NCI-H524 treated with DMSO at 0.1 percent for 48 hours (cell line): ENCODE measurements at places on chromosomes 5 and 9.

DNA sequence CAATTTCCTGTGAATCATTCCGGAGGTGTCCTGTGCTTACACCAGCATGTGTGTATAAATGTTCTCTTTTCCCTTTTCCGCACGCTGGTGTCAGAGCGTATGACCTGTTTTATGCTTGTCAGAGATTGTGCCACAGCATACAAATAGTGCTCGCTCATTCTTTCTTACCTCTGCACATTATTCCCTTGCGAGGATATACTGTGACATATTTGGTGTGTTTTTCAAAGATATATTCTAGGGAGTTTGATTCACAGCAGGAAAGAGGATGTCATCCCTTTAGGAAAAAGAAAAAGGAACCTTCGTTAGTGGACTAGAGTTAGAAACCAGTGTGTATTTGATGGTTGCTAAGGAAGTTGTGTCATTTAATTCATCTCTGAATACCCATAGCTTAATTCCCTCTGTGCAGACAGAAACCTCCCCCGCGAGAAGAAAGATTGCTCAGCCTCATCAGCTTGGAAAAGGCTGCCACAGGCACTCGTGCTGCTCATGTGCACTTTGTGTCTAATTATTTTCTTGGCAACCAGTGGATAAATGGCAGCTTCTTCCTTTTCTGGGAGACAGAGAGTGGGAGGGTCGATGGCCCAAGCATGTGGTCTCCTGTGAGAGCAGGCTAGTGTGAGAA is 14.7 kb upstream of the CCIN start:
- DNase-seq = no peak

DNA sequence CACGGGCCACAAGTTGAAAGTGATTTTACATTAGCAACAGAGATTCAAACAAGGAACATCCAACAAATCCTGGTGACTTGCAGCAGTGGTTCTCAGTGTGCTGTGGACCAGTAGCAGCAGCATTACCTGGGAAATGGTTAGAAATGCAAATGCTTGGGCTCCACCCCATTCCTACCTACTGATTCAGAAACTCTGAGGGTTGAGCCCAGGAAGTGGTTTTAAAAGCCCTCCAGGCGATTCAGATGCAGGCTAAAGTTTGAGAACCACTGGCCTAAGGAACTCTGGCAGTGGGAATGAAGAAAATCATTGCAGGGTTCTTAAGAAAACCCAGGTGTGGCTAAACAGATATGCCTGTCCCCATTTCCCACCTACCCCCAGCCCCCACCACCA is 398.8 kb downstream of the ENC1 start:
- DNase-seq = no peak

GRCh38 chr5:93941897-93942296 is 200.5 kb upstream of the POU5F2 start:
- DNase-seq = no peak

DNA sequence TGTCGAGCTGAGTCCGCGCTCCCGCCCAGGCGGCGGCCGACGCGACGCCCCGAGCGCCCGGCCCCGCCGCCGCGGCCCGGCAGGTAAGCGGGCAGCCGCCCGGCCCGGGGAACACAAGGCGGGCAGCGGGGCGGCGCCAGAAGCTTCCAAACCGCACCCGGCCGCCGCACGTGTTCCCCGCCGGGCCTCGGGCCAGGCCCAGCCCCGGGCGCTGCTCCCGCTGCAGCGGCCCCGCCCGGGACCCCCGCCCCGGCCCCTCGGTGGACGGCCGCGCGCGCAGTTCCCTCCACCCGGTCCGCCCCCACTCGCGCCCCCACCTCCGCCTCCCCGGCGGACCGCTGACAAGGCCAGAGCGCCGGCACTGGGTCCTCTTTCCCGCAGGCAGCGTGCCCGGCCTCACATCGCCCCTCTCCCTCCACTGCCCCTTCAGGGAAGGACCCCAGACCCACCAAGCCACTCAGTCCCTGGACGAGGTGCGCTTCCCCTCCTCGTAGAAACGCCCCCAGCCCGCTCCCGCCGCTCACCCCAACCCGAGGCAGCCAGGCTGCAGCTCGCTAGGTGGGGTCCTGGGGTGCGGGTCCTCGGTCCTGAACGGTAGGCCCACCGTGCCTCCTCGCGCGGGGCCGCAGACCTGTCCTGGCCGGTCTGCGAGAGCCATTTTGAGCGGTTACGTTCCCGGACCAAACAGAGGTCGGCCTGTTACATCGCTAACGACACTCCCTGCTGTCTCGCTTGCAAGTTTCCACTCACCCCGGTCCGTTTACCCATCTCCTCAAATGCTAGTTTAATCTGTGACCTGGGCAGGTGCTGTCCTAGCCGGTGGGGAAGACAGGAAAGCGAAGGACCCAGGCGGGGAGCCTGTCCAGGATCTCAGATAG is 475 bp downstream of the WDR5 start:
- no peak for DNase-seq

GRCh38 chr9:137745541-137745991 is 126.8 kb downstream of the EHMT1 start:
- DNase-seq = no peak

GRCh38 chr9:14278291-14278721 is 35.6 kb downstream of the NFIB start:
- DNase-seq = no peak

DNA sequence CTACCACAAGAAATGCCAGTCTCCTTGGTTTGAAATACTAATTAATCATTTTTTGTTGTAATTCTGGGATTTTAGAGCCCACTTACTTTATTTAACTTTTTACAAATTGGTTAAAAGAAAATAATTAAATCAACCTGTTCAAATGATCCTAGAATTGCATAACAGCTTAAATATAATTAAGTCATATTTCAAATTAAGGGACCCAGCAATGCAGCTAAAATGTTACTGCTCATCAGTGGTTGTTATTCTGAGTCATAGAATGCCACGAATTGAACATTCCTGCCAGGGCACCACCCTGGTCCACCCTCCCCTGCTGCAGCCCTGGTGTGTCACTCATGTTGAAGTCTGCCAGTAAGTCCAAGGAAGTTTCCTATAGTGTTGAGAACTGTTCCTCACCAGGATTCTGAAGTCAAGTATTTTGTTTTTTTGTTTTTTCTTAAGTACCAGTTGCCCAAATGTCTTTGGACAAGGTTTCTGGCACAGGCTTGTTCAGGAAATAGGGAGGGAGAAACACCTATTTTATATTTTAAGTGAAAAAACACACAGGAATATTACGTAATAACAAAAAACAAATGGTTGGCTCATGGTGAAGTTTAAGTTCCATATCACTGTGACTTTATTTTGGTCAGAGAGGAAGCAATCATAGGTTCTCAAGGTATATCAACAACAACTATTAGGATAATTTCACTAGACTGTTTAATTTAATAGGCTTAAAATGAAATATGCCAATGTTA is 4.3 kb upstream of the ITGA1 start:
- DNase-seq = no peak
